Stimulated activated CD8-positive, alpha-beta memory T cell treated with anti-CD3 and anti-CD28 coated beads, Interleukin-7, amount 100 ng/mL, for 4 hours (primary cell): ENCODE measurements at places on chromosomes 1 and 21.

GRCh38 chr1:203492082-203492747 lies 1.7 kb upstream of the OPTC start:
- DNase-seq = no peak

DNA sequence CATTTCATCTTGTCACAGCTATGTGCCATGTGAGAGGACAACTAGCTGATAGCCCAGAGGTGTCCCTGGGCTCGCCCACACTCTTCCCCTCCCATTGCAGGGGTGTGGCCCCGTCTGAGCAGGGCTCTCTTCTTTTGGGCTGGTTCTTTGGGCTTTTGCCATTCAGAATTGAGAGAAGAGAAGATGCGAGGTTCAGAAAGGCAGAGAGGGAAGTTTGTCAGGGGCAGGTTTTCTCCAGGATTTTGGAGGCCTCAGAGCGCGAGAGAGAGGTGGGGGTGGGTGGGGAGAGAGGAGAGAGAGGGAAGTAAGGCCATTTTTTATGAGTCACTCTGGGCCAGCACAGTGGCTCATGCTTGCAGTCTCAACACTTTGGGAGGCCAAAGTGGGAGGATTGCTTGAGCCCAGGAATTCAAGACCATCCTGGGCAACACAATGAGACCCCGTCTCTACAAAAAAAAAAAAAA lies 5.2 kb downstream of the IFI6 start:
- DNase-seq = no peak

GRCh38 chr1:226322986-226323385 lies 14.0 kb upstream of the LIN9 start:
- no peak for DNase-seq

DNA sequence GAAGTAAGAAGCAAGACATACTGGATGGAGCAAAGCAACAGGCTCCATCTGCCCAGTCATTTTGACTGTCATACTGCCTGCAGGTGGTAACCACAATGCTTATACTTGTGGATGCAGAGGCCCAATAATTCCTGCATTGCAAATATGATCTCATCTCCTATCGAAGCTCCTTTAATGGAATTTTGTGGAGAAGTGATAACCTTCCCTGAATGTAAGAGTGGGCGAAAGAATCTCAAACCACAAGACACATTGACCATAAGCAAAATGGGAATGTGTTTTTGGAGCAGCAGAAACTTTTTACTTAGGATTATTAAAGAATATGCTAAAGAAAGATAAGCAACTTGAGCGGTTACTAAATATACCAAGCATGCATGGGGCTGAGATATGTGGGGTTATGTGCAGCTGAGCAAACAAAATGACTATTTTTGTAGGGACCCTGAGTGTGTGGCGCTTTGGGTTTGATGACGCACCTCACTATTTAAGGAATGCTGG lies 77.4 kb upstream of the BACH1 start:
- no peak for DNase-seq

DNA sequence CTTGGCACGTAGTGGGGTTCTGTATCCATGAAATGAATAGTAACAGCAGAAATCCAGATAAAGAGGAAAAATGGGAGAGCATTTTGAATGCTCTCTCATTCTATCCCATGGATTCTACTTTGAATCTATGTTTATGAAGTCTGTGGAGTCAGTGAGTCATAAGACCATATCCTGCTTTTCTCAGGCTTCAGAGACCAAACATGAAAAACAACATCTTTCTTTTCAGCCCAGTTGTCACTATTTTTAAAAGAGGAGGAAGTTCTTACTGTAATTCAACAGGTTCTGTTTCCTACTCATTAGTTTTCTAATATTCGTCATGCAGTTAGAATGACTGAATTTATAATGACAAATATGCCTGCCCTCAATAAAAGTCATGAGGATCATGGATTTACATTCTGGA lies 39.4 kb upstream of the CD55 start:
- no peak for DNase-seq

DNA sequence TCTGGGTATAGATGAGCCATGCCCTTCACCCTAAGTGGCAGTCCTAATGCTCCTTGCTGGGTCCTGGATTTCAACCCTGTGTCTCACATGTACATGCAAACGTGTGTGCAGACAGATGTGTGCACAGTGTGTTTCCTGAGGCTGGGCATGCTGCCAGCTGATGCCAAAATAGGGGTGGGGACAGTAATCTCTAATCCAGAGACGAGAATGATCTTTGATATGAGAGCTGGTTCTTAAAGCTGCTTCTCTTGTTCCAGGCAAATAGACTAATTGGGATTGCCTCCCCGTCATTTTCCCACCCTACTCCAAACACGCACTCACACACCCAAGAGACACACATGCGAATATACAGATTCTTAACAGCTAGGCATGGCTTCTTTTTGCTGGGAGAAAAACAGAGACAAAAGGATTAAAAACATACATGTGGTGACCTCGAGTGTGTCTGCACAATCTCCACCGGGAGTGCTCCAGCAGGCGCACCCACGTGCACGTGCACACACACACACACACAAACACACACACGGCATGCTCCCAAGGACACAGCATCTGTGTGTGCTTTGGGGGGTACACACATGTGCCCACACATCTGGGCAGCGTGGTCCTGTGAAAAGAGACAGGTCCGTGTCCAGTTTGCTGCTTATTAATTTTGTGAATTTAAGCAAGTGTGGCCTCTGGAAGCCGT lies 102.1 kb upstream of the ZBTB40 start:
- no peak for DNase-seq

- DNase-seq = no peak
Observed at GRCh38 chr21:35332841-35333426, 283.8 kb upstream of the RUNX1 start.

- no peak for DNase-seq
Observed at GRCh38 chr1:160829766-160830165, 32.9 kb downstream of the CD244 start.

DNA sequence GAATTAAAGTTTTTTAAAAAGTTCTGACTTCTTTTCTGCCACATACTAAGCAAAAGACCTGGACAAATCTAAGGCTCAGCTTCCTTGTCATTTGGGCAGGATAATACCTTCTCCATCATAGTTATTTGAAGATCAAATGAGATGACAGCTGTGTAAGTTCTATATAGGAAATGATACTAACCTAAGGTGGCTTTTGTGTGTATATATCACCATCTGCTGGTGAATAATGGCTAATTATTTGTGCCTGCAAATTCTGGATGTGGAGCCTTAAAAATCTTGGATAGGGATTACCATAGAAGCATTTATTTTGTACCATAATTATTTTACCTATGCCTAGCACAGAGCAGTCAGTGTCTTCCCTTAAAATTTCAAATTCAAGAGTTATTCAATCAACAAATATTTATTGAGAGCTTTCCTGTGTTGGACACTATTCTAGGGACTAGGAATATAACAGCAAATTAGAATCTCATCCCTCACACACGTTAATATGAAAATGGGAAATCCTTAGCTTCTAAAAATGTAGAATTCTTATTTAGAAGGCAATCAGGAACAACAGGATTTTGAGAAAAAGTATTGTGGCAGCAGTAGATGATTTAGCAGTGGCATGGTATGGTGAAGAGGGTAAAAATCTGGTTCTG lies 89.8 kb downstream of the TMEM200B start:
- no peak for DNase-seq

- DNase-seq = no peak
Observed at GRCh38 chr1:223430236-223430635, 37.0 kb downstream of the CCDC185 start.

DNA sequence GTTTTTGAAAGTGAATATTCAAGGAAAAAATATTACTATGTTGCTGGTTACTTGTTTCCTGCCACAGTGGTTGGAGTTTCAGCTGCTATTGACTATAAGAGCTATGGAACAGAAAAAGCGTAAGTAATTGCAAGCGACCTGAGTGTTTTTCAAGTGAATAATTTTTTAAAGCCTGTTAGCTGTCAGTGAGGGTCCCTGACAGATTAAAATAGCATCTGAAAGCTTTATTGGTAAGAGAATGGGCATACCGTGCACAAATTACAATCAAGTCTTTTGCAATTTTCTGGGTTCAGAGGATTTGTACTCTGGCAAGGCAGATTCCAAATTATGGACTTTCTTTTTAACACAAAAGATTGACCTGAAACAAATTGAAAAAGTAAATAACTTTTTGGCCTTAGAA lies 169.7 kb downstream of the ADGRL2 start:
- no peak for DNase-seq

GRCh38 chr1:93448983-93449804 lies 1.3 kb downstream of the FNBP1L start:
- no peak for DNase-seq

DNA sequence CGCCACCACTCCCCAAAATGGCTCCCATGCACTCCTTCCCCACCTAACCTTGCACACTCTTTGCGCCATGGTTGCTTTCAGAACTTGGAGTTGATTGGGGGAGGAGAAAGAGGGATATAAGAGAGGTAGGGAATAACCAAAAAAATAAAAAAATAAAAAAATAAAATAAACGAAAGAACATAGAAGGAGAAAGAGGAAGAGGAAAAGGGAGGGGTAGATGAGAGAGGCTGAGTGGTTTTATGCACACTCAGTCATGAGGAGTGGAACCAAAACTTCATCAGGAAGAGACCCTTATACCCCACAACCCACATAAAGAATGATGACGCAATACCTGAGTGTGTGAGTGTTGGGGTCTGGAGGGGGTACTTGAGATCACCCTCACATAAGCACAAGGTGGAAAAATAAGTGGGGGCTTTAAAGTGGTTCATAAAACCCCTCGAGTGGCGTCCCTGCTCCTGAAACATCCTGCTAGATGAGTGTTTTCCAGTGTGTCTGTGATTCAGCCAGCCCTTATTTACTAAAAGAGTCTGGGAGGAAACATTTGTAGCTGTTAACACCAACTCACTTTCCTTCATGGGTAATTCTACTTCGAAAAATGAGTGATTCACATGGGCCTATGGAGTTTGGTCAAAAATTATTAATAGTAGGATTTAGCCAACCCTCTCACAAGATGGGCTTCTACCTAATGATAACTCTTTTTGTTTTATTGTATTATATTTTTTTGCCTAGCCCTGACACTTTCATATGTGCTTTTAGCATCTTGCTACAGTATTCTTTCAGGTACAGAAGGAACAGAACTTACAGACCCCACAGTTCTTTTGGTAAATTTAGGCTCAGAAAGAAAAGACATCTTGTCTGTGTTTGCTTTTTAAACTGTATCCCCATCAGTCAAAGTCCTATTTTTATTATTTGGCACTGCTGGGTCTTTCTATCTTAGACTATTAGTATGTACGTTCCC lies 5.2 kb downstream of the SLAMF1 start:
- DNase-seq = peak; percentile 52

DNA sequence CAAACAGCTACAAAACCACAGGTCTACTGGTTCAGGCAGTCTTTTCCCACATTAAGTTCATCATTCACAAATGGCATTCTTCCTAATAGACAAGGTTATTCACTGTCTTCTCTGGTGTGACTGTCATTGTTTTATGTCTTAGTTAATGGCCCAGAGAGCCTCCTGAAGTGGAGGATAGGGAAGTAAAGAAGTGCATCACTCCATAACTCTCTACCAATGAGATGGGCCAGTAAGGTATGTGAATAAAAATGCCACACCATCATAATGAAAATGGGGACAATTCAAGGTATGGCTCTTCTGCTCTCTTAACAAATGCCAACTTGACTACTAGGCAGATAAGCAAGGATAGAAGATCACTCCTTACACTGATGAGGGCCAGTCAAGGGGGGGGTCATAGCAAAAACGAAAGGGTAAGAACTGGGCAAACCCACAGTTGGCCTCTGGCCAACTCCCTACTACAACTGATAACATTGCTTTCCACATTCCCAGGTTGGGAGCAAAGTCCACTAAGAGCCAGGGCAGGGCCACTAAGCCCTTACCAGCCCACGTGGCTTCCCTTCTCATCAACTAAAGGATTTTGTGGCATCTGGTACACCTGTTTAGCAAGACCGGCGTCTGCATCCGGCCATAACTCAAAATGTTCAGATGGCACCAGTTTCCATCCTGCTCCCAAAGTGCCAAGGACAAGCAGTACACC lies 10.0 kb downstream of the PABPC4 start:
- no peak for DNase-seq

DNA sequence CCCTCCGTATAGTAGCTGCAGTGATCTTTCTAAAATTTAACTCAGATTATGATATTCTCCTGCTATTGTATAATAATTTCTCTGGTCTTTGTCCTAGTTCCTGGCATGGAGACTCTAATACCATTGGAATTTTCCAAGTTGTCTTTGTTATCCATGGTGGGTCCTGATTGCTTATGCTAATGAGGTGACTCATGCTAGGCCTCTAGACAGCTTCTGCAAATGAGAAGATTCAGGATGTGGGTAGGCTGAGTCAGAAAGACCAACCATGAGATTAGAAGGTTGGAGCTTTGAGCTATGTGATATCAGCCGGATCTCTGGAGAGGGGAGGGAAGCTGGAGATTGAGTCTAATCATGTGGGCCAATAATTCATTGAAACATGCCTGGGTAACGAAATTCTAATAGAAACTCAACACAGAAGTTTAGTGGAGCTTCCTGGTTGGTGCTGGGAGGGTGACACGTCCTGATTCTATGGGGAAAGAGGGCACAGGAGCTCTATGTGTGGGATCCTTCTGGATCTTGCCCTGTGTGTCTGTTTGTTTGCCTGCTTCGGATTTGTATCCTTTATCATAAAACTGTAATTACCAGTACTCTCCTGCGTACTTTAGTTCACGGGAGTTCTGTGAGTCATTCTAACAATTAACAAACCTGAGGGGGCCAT lies 73.2 kb upstream of the CNIH3 start:
- DNase-seq = peak; percentile 5

DNA sequence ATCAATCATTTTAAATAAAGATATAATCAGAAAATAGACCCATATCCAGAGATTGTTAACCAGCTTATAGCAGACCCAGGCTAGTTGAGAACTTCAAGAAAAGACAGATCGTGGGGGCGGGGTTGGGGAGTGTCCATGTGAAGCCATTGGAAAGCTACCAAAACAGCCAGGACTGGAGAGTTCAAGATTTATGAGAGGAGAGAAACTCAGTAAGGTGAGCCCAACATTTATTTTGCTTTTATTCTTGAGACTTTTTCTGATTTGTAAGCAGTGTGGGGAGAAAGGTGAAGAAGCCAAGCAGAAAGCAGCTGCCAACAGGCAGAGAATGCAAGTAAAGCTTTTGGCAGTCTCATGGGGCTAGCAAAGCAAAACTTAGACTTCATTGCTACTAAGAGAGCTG lies 179.9 kb downstream of the VPS13D start:
- DNase-seq = no peak

DNA sequence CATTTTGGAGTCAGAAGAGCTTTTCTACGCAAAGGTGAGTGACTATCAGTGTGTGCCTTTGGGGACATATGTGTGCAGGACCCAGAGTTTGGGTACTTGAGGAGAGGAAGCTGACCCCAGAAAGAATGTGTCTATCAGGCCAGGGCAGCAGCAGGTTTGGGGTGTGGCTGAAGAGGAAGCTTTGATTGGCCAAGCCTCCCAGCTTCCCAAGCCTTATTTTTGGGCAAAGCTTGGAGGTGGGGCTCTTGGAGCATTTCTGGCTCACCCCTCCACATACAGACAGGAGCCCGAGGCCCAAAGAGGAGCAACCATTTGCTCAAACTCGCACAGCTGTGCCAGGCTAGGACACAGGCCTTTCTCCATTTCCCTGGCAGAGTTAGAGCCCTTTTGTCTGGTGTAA lies 4.7 kb downstream of the GPR3 start:
- no peak for DNase-seq

- no peak for DNase-seq
Observed at GRCh38 chr1:30274173-30274970, 449.0 kb downstream of the MATN1 start.

- no peak for DNase-seq
Observed at GRCh38 chr1:53061123-53061858, 722 bp upstream of the PODN start.
